ENCODE measurements at places on chromosomes 1 and 21.

DNA sequence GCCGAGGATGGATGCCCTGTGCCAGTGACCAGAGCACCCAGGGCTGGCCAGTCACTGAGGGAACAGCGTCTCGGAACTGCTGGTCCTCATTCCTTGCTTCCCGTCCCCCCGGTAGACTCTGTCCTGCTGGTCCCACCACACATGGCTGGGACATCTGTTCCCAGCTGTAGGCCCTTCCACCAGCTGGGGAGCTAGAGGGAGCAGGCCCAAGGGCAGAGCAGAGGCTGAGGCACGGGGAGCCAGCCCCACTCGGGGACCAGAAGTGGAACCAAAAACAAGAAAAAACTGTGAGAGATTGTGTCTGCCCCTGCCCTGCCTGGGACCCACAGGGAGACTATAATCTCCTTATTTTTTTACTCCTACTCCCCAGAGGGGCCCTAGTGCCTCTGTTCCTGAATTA lies 23.8 kb downstream of the ATP8B2 start:
- no peak for DNase-seq

- DNase-seq = no peak
Measured at GRCh38 chr1:100536031-100536430, 1.9 kb upstream of the GPR88 start.

DNA sequence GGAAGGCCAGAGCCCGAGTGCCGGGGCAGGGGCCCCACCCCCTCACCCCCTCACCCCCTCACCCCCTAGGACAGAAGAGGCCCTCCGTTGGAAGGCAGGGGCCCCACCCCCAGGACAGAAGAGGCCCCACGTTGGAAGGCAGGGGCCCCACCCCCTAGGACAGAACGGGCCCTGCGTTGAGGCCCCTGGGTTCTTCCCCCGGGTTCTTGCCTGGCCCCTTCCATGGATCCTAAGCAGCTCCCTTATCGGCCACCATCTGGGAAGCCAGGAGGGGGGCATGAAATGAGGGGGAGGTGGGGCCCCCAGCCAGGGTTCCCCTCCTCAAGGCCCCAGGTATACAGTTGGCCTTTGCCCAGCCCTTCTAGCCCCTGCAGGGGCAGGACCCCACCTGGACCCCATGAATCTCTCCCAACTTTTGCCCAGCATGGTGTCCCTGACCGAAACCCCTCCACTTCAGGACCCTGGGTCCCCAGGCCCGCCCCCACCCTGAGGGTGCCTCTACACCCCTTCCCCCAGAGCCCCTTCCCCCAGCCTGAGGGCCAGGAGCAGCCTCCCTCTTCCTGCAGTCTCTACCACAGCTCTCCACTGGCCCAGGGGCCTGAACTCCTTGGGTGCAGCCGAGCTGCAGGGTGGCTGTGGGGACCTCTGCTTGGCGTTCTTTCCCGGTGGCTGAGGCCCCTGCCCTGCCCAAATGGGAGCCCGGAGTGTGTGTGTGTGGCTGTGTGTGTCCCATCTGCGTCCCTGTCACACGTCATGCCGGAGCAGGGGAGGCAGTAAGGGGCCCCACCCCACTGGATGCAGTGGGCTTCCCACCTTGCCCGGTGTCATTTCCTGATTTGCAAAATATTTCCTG lies 4.3 kb upstream of the VWA1 start:
- DNase-seq = no peak

DNA sequence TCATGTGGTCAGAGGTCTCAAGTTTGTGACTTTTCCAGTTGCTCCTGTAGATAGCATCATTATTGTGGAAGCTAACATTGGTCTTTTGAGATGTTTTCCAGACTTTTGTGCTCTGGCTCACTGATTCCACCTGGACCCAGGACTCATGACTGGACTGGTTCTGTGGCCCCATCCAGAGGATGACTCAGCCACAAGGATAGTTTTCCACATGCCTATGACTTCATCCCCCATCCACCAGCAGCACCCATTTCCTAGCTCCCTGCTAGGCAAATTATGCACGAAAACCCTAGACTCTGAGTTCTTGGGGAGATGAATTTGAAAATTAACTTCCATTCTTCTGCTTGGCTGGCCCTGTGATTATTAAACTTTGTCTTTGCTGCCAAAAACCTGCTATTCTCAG lies 949.3 kb downstream of the MRPL39 start:
- DNase-seq = no peak

- peak; percentile 86 for DNase-seq
Measured at GRCh38 chr1:247370786-247371732, 39.4 kb upstream of the ZNF496 start.

- no peak for DNase-seq
Measured at GRCh38 chr1:175210744-175211143, 18.2 kb upstream of the KIAA0040 start.

GRCh38 chr1:6037338-6037762 lies 8.3 kb upstream of the KCNAB2 start:
- DNase-seq = no peak

- no peak for DNase-seq
Measured at GRCh38 chr1:1437904-1438376, 2.5 kb downstream of the VWA1 start.

DNA sequence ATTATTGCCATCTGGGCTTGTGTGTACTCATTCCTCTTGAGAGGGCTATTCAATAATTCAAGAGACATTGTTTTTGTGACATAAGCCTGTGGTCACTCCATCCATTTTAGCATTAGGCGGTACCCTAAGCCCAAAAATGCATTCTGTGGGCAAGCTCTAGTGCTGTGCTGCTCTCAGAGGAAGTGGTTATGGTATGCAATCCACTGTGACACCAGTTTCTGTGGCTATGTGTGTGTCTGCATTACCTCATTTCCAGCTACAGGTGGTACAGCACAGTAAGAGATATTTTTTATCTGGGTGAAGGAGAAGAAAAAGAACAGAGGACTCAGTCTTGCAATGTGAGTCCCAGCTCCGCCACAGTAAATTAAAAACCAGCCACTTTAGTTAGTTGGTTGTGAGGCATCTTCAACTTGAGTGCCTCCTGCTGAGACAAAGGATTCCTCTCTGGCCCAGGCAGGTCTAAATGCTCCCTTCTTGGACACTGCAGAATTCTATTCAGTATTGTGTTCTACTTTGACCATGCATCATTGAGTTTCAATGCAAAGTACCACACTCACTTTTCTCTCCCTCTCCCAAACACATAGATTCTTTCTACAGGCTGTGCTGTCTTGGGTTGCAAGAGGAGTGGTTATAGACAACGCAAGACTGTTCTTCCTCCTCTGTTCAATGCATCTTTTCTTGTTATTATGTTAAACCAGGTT lies 777.8 kb upstream of the BRINP3 start:
- DNase-seq = no peak

GRCh38 chr1:70778056-70778762 lies 269.4 kb downstream of the PTGER3 start:
- no peak for DNase-seq

DNA sequence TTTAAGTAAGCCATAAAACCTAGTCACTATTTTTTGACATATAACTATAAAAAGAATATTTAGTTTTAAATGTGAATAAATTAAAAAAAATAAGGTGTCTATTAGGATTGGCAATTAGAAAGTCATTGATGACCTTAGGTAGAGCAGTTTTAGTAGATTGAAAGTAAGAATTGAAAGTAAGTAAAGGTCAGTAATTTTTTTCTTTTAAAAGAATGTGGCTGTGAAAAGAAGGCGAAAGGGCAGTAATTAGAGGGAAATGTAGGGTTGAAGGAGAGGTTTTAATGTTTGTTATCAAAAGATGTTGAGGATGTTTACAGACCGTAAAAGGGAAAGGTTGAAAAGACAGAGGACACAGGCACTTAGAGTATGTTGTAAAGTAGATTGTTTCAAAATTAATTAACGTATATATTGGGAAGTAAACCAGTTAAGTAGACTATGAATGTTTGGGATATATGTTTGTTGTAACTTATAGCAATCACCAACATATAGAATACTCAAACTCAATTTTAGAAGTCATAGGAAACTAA lies 41.0 kb downstream of the ZFYVE9 start:
- DNase-seq = no peak

DNA sequence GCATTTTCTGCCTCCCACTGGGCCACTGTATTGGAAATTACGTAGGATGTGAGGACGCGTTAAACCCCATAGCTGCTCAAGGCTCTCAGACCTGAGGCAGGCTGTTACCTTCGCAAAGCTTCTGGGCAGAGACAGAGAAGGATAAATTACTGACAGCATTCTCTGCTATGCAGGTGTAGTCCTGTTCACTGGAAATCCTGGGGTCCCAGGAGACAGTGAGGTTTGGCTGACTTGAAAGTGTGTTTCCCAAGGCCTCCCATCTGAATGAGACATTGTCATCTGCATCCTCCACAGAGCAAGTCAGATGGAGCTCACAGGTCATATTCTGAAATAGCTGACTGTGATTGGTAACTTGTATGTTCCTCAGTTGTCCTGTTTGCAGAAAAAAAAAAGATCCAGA lies 32.0 kb downstream of the SLAMF6 start:
- no peak for DNase-seq

DNA sequence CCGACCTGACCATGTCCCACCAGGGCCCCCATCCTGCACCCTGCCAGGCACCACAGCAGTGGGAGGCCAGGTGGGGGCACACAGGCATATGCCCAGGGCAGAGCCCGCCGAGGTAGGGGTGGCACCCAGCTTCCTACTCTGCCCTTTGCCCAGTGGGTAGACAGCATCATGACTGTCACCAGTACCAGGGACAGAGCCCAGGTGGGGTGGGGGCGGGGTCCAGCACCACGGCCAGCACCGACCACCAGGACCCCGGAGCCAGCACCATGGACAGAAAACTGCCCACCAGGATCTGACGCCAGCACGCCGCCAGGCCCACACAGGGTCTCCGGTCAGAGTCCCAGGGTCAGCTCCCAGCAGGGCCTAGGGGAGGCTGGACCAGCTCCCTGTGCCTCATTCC lies 3.8 kb downstream of the TAS1R3 start:
- no peak for DNase-seq

- DNase-seq = no peak
Measured at GRCh38 chr1:209743145-209743482, 12.7 kb upstream of the TRAF3IP3 start.

GRCh38 chr1:183812686-183813569 lies 8.0 kb downstream of the RGL1 start:
- DNase-seq = peak; percentile 81

GRCh38 chr1:3366126-3367051 lies 88.1 kb upstream of the ARHGEF16 start:
- peak; percentile 11 for DNase-seq

DNA sequence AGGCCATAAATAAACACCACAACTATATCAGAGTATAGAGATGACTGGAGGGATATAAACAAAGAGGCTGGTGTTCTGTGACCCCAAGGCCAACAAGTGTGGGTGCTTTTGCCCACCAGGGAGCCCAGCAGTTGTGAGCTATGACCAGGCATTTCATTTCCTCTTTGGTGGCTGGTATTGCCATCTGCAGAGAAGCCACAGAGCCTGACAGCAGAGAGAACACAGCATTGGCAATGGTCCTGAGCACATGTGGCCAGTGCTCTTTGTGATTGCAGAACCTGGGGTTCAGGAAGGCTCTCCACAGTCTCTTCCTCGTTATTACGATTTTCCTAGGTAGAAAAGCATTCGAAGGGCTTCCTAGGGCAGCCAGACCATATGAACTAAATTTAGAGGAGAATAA lies 112.3 kb downstream of the TM2D1 start:
- DNase-seq = no peak

- DNase-seq = no peak
Measured at GRCh38 chr1:169005776-169006175, 100.7 kb upstream of the ATP1B1 start.

GRCh38 chr21:37047079-37047478 lies 25.8 kb downstream of the PIGP start:
- DNase-seq = no peak

- DNase-seq = no peak
Measured at GRCh38 chr1:209624558-209625549, 27.4 kb downstream of the LAMB3 start.

DNA sequence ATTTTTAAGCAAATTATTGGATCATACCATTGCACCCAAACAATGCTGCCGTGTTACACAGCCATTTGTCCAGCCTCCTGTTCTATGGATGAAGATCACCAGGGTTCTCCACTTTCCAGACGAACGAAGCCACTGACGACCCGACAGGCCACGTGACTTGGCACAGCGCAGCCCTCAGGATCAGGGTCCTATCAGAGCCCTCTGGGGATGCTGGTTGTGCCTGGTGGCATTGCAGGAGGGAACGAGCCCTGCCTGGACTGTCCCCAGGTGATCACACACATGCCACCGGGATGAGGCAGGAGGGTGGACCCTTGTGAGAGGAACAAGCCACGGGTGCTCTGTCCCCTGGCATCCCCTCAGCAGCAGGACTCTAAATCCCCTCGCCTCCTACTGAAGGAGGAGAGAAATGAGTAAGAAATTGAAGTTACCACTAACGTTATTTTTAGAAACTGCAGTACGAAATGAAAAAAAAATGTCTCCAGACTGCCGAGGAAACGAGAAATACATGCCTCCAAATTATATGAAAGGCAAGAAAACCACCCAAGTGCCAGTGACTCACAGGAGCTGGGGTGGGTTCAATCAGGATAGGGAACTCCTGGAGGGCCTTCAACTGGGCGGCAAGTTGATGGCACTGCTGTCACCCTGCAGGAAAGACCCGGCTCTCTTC lies 58.7 kb upstream of the PDE9A start:
- DNase-seq = peak; percentile 30

GRCh38 chr1:65458730-65459396 lies 38.4 kb downstream of the LEPR start:
- DNase-seq = no peak

GRCh38 chr1:106831511-106831910 lies 225.0 kb upstream of the PRMT6 start:
- no peak for DNase-seq
